ENCODE measurements at places on chromosomes 4 and X. TPM values are rescaled to one million over a fixed set of nuclear protein-coding genes. Genes with fewer than 3 reads are reported as not detected.

- no peak overlapping the region for H3K4me3 ChIP-seq
- no peak overlapping the region for H3K27ac ChIP-seq
- no peaks in the 10 kb centered on the region for H3K4me1 ChIP-seq
- H3K27me3 ChIP-seq, result no peaks in the 10 kb centered on the region
- no peak for DNase-seq
Measured at GRCh38 chr4:153629776-153630175, 54.3 kb upstream of the TLR2 start.

DNA sequence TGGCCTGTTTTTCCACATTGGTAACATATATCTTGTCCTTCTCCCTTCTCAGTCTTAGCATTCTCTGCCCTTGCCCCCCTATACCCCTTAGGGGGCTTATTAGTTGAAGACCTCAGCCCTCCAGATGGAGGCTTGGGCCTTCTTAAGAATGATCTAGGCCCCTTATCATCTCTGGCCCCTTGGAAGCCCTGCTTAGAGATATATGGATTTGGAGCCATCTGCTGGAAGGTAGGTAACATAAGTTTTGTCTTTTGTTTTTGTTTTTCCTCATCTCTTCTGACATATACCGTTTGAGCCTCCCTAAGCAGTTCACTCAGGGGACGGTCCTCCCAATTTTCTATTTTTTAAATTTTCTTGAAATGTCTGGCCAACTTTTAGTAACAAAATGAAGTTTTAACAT is 48.3 kb upstream of the NAP1L2 start:
- no peak for DNase-seq
- no peaks in the 10 kb centered on the region for H3K36me3 ChIP-seq
- no peaks in the 10 kb centered on the region for H3K4me1 ChIP-seq
- H3K4me3 ChIP-seq, result no peak overlapping the region
- H3K27me3 ChIP-seq, result no peaks in the 10 kb centered on the region
- H3K27ac ChIP-seq, result no peak overlapping the region

DNA sequence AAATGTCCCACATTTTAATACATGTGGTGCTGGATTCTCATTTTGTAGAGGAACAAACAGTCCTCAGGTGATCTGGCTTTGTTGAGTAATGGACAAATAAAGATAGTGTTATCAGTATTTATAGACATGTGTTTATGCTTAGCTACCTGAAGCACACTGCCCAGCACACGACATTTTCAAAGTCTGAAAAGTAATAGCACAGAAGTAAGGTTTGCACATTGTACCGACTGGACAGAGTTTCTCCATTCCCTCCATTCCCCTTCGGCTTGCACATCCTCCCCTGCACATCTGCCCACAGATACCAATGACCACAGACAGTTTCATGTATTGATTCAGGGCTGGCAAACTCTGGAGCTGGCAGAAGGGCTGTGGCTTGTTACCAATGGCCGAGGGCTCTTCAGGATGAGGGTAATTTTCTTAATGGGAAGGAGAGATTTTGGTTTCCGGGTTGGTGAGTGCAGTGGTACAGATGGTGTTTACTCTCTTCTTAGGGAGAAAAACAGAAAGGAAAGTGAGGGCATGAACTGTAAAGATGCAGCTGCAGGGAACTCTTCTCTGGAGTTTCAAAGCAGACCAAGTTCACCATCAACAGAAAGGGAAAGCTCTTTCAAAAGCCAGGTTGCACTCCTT is 2.3 kb downstream of the GRPR start:
- H3K4me1 ChIP-seq, result no peaks in the 10 kb centered on the region
- no peaks in the 10 kb centered on the region for H3K36me3 ChIP-seq
- H3K4me3 ChIP-seq, result no peak overlapping the region
- no peak for DNase-seq
- no peak overlapping the region for H3K27ac ChIP-seq

DNA sequence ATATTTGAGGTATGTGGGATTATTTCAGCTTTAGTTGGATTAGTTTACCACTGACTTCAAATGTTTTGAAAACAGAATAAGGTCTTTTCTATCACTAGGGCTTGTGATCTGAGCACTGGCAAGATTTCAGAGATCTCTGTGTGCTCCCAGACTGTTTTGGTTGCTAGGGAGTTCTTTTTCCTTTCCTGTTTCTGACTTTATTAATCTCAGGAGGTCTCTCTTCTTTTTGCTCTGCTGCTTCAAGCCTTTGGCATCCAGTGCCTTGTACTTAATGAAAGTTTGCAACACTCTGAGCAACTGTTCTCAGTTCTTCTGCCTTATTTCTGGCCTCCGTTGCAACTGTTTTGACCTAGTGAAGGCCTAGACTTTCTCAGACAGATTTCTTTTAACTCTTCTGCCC is 32.1 kb upstream of the PAQR3 start:
- DNase-seq, result peak; percentile 56
- peak overlapping the region; percentile 81 for H3K27ac ChIP-seq
- H3K4me3 ChIP-seq, result no peak overlapping the region
- H3K4me1 ChIP-seq, result no peaks in the 10 kb centered on the region
- H3K27me3 ChIP-seq, result no peaks in the 10 kb centered on the region

DNA sequence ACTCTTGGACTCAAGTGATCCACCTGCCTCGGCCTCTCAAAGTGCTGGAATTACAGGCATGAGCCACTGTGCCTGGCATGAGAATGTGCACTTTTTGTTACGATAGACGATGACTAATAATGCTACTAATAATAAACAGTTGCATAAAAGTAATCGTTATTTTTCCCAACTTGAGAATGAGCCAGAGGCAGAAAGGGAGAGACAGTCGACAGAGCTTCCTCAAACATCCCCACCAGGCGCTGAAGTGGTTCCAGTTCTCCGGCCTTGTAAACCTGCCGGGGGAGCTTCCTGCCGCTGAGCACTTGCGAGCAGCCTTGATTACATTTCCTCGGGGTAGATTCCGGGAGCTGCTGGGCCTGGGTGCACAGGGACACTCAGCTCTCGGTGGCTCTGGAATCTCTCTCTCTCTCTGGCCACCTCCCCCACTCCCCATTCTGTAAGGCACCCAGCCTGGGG is 8.9 kb upstream of the HTRA3 start:
- H3K27ac ChIP-seq, result no peak overlapping the region
- no peak overlapping the region for H3K4me3 ChIP-seq
- no peaks in the 10 kb centered on the region for H3K27me3 ChIP-seq
- no peaks in the 10 kb centered on the region for H3K36me3 ChIP-seq
- H3K4me1 ChIP-seq, result no peaks in the 10 kb centered on the region
- peak; percentile 63 for DNase-seq

DNA sequence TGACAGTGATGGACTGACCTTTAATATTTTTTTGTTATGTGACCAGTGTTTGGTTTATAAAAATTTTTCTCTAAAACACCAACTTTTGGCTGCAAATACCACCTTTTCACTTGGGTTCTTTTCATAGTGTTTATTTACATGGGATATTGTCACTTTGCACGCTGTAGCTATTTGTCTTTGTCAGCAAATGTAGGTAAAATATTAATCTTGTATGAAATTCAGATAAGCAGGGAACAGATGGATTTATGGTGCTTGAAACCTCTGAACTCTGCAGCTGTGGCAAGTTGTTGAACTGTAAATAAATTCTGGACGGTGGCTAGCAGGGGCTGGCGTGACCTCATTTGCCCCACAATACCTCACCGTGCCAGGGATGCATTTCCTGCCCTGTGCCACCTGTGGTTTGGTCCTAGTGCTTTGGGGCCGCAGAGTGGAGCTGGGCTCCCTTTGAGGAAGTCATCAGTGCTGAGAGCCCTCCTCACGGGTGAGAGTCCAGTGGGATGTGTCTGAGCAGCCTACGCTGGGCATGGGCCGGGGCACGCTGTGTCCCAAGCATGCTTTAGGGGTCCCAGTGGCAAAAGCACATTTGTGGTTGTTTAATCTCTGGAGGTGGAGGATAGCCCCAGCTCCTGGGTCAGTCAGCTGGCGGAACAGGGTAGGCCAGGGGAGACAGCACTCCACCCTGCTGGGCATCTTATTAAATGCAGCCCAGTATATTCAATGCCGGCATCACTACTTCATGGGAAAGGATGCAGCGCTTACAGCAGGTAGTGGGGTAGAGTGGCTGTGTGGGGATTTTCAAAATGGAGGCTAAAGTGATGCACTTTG is 108.6 kb downstream of the TBL1X start:
- H3K36me3 ChIP-seq, result no peaks in the 10 kb centered on the region
- no peak for DNase-seq
- H3K27ac ChIP-seq, result no peak overlapping the region
- H3K4me3 ChIP-seq, result no peak overlapping the region

DNA sequence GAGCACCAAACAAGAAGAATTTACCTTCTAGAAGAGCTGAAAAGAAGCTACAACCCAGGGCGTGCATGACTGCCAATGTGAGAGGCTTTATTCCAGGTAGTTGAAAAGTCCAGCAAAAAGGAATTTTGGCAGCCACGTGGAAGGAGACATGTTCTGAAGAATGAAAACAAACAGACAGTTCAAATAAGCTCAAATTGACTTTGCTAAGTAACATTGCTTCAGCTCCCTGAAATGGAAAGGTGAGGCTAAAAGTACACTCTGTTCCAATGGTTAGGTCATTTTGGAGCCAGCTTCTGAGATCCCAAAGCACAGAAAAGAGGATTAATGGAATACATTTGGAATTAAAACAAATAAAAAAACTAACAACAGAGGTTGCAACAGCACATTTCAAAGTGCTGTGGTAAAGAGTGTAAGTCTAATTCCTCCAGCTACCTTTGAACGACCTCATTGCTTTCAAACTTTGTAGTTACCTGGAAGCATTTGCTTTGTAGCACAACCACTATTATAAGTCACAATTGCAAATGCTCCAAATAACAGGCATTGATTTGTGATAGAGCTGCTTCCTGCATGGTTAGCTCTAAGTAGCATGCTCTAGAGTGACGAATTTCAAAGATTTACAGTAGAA is 405.3 kb upstream of the EDA2R start:
- H3K4me1 ChIP-seq, result no peaks in the 10 kb centered on the region
- H3K4me3 ChIP-seq, result no peak overlapping the region
- H3K27ac ChIP-seq, result no peak overlapping the region
- DNase-seq, result no peak
- no peaks in the 10 kb centered on the region for H3K27me3 ChIP-seq

DNA sequence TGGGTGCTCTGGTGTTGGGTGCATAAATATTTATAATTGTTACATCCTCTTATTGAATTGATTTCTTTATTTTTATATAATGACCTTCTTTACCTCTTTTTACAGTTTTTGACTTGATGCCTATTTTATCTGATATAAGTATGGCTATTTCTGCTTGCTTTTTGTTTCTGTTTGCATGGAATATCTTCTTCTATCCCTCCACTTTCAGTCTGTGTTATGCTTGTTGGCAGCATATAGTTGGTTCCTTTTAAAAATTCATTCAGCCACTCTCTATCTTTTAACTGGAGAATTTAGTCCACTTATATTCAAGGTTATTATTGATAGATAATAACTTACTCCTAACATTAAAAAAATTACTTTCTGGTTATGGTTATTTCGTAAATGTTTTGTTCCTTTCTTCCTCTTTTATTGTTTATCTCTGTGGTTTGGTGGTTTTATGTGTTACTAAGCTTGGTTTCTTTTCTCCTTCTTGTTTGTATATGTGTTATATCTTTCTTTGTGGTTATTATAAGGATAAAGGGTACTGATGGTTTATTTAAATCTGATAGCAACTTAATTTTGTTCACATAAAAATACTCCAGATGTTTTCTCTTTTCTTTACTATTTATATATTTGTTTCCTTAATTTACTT is 69.5 kb downstream of the IL15 start:
- no peak overlapping the region for H3K4me3 ChIP-seq
- H3K4me1 ChIP-seq, result no peaks in the 10 kb centered on the region
- no peaks in the 10 kb centered on the region for H3K27me3 ChIP-seq
- no peak for DNase-seq
- no peaks in the 10 kb centered on the region for H3K36me3 ChIP-seq

DNA sequence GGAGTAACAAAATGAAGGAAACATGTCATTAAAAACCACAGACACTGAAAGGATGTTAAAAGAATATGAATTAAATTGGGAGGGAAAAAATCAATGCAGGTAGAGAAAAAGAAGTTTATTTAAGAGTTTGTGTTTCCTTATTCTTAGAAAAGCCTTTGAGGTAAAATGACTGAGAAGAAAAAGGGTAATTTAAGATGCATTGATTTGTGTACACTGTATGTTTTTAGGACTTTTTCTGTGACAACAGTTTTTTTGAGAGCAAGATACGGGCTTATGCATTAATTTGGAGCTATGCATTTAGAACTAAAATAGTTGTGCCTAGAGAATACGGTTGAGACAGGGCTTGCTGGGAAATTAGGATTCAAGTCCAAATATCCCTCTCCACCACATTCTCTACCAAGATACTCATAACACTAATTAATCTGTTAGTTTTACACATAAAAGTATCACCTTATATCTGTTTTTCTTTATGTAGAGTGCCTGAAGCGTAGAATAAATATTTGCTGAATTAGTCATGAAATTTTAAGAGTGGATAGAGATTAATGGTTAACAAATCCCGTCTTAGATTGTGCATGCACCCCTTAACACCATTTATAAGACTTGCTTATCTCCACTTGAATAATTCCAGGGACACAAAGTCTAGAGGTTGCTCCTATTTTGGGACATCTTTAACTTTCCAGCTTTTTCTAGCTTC is 232.5 kb downstream of the PCDH7 start:
- no peaks in the 10 kb centered on the region for H3K4me1 ChIP-seq
- no peaks in the 10 kb centered on the region for H3K36me3 ChIP-seq
- no peak for DNase-seq
- H3K27ac ChIP-seq, result no peak overlapping the region
- no peaks in the 10 kb centered on the region for H3K27me3 ChIP-seq
- no peak overlapping the region for H3K4me3 ChIP-seq

DNA sequence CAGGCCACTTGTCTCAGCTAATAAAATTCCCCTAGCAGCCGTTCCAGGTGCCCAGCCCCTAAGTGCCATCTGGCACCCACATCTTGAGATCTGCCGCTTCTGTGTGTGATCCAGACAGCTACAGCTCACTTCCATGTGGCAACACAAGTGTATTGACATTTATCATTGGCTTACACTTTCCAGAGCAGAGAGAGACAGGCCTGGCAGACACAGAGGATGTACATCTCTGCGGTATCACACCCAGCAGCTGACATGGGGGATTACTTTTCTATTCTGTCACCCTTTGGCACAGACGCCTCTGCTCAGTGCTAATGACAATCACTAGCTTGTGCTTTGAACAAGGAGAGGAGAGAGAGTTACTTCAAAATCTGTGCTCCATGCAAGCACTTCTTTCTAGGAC is 195.9 kb downstream of the KDR start:
- H3K27ac ChIP-seq, result no peak overlapping the region
- no peaks in the 10 kb centered on the region for H3K4me1 ChIP-seq
- no peaks in the 10 kb centered on the region for H3K36me3 ChIP-seq

- no peak for DNase-seq
- H3K4me3 ChIP-seq, result no peak overlapping the region
- H3K27ac ChIP-seq, result no peak overlapping the region
- H3K4me1 ChIP-seq, result no peaks in the 10 kb centered on the region
Measured at GRCh38 chrX:15676886-15677285, 12.3 kb upstream of the CLTRN start.

SCML1 gene
- 112 TPM for total RNA-seq

FNIP2 gene
- 25.0 TPM for total RNA-seq

Data from testis (tissue), 5 donors.